ENCODE measurements at places on chromosomes 6 and 20.

DNA sequence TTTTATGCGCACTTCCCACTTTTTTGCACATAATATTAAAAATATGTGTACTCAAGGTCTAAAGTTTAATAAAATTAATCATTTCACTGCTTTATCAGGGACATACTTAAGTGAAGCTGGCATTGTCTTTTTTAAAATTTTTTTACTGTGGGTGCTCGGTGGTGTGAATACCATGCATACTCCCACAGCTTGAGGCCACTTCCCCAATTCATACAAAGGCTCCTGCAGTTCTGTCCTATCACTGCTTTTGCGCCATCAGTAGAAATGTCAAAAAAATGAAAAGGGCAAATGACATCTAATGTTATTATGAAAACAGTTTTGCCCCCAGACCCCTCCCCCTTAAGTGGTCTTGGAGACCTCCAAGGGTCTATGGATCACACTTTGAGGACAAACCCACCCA is 464.1 kb upstream of the ARID1B start:
- no peak for DNase-seq

- DNase-seq = no peak
Observed at GRCh38 chr6:100176311-100176950, 182.4 kb upstream of the MCHR2 start.

DNA sequence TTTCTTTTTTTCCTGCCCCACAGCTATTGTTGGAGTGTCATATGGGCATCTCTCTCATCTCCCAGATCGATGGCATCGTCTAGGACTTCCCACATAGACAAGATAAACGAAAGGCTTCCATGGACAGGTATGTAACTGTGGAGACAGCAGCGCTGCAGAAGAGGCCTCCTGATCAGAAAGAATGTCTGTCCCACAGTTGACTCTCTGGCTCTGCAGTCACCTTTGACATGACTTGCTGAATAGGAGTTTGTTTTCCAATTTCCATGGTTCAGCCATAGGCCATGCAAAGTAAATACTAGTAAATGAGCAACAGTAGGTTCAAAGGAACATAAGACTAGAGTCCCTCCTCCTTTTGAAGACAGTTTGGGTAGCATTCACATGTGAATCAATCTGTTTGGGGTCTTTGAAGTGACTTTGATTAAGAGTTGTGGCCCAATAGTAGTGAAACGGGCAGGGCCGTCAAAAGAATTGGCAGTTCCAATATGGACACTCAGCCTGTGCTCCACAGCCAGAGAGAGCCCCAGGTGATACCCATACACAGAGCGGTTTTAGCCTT is 134.7 kb upstream of the IFNGR1 start:
- DNase-seq = no peak

DNA sequence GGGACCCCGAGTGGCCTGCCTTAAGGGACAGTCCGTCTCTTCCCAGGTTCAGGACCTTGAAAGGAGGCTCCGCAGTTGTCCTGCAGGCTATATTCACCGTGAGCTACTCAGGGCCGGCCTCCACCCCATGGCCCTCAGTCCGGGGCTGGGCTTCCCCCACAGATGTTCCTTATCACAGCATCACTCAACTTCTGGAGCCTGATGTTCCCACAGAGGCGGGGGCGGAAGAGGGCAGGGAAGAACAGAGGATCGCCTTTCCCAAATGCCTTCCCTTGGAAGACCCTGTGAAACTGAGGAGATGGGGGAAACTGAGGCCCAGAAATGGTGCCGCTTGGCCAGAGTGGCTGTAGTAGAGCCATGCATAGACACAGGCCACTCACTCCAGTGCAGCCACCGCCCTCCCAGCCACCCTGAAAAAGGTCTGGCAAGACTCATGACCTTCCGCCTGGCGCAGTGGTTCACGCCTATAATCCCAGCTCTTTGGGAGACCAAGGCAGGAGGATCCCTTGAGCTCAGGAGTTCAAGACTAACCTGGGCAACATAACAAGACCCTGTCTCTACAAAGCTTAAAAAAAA is 4.3 kb upstream of the COX4I2 start:
- DNase-seq = no peak
